ENCODE measurements at places on chromosomes 7 and 10.
A peak's percentile ranks its signal among the peaks of the same experiment; 100 is the strongest.

- no peak for DNase-seq
Measured at GRCh38 chr10:35216303-35216905, 89.8 kb downstream of the CREM start.

DNA sequence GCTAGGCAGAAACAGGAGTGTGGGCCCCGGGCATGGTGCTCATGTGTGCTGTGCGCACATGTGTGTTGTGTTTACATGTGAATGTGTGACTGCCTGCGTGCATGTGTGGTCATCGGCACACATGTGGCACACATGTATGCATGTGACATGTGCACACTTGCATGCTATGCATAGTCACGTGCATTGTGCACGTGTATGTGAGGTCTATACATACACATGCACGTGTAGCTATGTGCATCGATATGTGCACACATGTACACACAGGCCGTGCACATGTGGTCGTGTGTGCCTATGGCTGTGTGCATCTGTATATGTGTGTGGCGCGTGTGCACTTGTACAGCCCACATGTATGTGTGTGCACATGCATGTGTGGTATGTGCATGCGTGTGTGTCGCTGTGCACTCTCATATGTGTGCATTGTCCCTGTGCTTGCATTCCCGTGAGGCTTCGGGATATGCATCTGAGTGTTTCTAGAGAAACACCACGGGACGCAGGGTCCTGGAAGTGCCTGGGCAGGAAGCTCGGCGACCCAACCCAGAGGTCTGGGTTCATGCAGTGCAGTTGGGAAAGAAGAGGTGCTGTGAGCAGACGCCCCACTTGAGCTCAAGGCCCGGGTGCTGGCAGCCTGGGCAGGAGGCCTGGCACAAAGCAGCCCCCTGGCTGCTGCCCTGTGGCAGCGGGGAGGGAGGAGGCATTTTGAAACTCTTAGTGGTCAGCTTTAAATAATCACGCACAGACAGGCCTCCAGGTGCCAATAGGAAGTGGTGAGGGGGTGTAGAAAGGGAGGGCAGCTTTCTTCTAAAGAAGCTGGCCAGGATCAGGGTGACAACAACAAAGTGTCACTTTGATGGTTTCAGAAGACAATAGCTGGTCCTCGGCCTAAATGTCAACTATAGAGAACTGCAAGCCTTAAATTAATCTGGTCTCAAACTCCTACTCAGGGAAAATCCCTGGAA, 410.0 kb upstream of the MGMT start:
- DNase-seq = no peak

GRCh38 chr10:2913474-2913873, 153.9 kb upstream of the PFKP start:
- no peak for DNase-seq

DNA sequence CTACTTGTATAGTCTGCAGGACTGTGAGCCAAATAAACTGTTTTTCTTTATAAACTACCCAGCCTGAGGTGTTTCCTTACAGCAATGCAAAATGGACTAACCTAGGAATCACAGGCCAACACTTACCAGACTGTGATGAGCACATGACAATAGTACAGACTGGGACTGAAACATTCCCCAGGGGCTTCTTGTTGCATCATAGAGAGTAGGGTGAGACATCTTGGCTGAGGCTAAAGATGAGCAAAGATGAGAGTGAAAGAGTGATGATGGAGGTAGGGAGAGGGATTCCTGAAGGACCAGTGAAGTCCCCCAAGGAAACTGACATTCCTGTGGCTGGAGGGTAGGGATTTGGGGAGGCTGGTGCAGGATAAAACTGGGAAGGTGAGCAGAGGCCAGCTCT, 194.4 kb downstream of the TPST1 start:
- no peak for DNase-seq

GRCh38 chr10:75083972-75084833, 27.3 kb upstream of the SAMD8 start:
- DNase-seq = no peak

GRCh38 chr7:17598846-17599245, 300.4 kb downstream of the AHR start:
- no peak for DNase-seq

DNA sequence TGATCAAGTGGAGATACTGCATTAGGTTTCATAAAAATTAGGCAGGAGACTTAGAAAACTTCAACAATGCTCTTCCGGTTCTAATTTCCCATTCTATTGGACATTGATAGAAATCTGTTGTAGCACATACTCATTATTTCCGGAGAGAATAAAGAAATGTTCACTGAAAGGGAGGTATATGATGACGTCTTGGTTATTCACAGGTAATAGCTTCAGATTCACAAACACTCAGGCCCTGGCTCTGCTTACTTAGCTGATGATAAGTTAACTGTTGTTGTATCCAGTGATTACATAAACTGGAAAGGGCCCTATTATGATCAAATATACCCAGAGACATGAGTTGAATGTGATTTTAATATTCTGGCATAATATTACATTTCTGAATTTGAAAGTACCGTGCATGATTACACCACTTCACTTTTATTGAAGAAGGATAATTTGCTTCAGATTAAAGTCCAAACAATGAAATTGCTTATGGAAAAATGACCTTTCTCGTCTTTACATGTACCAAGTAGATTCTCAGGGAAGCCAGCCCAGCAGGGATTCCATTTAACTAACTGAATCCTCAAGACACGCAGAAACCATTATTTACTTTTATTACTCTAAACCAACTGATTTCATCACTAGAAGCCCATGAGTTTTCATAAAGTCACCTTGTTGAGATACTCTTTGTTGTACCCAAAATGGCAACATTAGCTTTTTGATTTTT, 288.0 kb upstream of the PITRM1 start:
- DNase-seq = no peak

DNA sequence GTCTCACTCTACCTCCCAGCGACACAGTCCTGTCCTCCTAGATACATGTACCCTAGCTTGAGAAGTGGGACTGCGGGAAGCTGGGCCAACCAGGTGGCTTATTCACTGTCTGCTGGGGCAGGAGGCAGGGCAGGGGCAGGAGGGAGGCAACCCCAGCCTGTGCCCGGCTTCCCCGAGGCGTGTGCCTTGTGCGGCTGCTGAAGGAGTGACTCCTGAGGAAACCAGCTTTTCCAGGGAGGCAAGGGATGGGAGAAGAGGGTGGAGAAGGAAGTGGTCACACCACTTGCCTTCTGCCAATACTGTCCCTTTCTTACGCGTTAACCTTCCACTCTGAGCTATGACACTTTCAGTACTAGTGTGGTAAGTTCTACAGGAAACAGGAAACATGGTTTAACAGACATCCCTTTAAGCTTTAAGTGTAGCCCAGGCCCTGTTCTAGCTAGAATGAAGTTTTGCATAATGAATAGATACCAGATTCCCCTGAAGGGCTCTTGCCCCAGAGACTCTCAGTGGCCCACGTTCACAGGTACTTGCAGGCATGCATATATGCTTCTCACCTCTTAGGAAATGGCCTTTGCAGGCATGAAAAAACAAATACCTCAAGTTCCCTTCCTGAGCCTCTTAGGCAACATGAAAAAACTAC, 40.6 kb downstream of the SYPL1 start:
- DNase-seq = peak; percentile 30

DNA sequence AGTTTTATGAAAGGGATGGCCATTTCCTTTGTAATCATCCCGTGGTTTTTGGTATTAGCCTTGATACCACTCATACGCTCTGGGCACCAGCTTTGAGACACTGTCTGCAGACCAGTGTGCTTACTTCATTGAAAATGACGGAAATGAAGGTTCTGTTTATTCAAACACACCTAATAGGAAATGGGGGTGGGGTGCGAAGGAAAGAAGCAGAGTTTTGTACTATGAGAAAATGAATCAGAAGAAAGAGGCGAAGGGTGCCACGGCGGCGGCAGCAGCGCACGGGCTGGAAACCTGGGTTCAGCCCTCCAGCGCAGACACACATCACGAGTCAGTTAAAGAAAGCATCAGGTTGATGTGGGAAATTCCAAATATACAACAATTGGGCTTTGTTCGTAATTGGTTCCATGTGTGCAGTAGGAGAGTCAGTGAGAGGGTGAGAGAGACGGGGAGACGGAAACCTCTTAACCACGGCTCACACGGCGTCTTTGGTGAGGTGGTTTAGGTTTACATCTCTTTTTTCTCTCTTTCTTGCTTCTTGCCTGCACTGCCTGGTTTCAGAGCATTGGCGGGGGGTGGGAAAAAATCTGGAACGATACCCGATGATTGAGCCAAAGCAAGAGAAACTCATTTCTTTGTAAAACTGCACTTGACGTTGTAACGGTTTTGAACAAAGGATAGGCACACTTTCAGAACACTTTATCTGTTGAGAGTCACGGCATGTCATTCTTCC, 321.2 kb downstream of the FRMD4A start:
- DNase-seq = peak; percentile 70

- DNase-seq = no peak
Measured at GRCh38 chr7:35734001-35734483, 39.1 kb upstream of the HERPUD2 start.

DNA sequence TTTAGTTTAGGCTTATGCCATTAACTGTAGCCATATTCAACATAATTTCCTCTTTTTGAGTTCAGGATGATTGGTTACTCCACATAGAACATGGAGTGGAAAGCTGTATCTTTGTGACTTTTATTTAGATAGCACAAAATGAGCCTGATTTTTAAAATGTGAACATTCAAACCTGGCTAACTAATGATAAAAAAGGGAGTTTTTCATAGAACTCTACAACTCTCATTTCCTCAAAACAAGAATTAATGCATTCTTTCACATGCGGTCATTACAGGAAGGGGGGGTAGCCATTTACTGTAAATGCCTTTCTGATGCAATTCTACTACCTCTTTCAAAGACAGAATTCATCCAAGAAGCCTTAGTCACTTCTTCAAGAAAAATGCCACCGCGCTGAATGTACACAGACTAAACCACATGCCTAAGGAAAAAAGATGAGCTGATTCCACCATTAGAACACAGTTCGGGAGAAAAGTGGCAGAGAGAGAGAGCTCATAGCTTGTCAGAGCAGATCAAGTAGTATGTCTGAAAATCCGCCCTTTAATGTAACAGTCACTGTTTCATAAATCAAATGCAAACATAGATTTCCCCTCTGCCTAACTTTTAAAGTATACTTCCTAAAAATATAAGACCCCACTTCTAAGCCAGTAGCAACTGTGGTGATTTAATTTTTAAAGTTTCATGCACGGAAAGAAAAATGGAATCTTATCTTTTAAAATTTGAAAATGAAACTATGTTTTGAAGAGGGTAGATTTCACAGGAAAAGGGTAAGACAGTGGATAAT, 226.4 kb upstream of the KLF14 start:
- DNase-seq = peak; percentile 52

DNA sequence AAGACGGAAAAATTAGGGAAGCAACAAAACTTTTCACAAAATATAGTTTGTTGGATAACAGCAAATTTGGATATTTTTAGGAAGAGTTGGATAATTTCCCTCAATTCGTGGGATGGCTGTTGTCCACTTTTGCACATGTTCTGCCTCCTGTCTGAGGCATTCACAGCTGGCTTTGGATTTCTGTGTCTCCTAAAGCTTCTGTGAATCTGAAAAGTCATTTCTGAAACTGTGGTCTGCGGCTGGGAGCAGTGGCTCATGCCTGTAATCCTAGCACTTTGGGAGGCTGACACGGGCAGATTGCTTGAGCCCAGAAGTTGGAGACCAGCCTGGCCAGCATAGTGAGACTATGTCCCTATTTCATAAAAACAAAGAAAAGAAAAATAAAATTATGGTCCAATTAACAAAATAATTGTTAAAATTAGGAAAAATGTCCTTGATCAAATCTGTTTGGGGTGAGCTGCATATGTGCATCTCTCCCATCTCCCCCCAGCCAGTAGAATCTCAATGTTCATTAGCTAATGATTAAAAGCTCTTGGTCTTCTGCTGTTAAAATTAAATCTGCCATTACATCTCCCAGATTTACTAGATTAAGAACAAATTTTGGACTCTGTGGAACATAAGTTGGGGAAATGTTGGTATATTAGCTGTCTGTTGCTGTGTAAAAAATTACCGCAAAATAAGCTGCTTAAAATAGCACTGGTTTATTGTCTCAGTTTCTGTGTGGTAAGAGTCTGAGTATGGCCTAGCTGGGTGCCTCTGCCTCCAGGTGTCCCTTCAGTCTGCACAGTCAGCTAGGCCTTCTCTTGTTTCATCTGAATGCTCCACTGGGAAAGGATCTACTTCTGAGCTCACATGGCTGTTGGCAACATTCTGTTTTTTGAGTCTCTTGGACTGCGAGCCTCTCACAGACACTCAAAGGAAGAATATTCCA, 332.0 kb upstream of the FZD1 start:
- no peak for DNase-seq

- no peak for DNase-seq
Measured at GRCh38 chr10:30848396-30849032, 183.2 kb downstream of the ZNF438 start.

DNA sequence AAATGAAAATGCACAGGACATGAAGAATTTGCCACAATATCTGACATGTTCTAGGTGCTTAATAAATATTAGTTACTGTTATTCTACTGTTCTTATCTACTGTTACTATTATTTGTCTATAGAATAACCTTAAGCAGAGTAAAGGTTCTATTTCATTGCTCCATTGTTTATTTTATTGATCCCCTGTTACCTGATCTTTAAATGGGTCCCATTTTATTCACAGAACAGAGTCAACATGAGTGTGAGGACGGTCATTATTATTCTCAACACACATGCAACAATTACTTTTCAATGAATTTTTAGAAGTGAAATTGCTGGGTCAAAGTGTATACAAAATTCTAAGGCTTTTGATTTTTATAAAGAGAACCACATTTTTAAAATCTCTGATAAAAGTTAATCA, 186.9 kb downstream of the AHR start:
- DNase-seq = no peak

DNA sequence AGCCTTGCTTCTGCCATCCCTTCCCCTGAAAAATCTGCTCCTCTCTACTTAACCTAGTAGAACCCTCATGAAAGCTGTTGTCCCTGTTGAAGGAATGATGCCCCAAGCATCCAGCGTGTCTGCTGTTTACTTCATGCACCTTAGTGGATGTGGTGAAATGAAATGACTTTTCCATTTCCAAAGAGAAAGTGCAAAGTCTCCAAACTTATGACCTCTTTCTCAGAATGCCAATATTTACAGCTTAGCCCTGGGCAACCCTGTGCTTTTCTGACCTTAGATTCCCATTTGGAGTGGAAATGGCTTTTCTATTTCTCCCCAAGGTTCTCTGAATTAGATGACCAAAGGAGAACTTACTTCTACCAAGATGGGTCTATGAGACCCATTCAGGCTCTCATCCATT, 256.9 kb downstream of the KCNMA1 start:
- DNase-seq = no peak

DNA sequence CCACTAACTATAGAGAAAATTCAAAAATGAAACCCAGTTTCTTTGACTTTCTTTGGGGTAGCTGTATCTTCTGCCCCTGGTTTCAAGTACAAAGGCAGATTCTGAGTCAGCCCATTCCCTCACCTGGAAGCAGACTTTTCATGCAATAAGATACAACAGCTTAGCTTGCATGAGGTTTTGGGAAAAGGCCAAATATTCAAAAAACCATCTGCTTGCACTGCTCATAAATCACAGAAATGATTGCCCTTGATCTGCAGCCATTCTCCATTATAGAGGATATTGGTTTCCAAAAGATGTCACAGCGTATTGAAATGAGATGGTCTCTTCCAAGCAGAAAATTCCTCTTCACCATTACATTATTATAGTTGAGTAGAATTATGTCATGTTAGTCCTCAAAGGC, 354.0 kb downstream of the PHF14 start:
- DNase-seq = no peak

Data from activated CD8-positive, alpha-beta memory T cell treated with anti-CD3 and anti-CD28 coated beads, Interleukin-2, amount 50 U/mL, for 4 hours (primary cell).